HCT116 (cell line): ENCODE measurements at places on chromosomes 13 and 19. TPM values are rescaled to one million over a fixed set of nuclear protein-coding genes. Genes with fewer than 3 reads are reported as not detected.

Gene RASL11A
- 5.0 TPM for total RNA-seq

Gene KATNAL1
- total RNA-seq = 17.3 TPM

Gene SLITRK6
- total RNA-seq = not detected

Gene ADGRE2
- total RNA-seq = 8.4 TPM

Gene C19orf18
- total RNA-seq = not detected

Gene IZUMO2
- not detected for total RNA-seq

Gene C19orf33
- 135 TPM for total RNA-seq

- H3K27ac ChIP-seq = no peak overlapping the region
- H3K27me3 ChIP-seq = no peaks in the 10 kb centered on the region
- H3K36me3 ChIP-seq = no peaks in the 10 kb centered on the region
- H3K4me3 ChIP-seq = no peak overlapping the region
- H3K4me1 ChIP-seq = peaks cover 10% of the 10 kb centered on the region
Observed at GRCh38 chr19:3642296-3642695, 15.7 kb upstream of the CACTIN start.

GRCh38 chr13:50905256-50905655 is 4.3 kb upstream of the RNASEH2B start:
- no peak overlapping the region for H3K27ac ChIP-seq
- DNase-seq = no peak
- no peaks in the 10 kb centered on the region for H3K27me3 ChIP-seq
- H3K4me1 ChIP-seq = peaks cover 7% of the 10 kb centered on the region; the same call in 1 of the 2 replicates

GRCh38 chr13:92179223-92179622 is 780.8 kb downstream of the GPC5 start:
- H3K27me3 ChIP-seq = no peaks in the 10 kb centered on the region
- H3K27ac ChIP-seq = no peak overlapping the region
- no peak overlapping the region for H3K4me3 ChIP-seq

- no peak for DNase-seq
- peaks cover 27% of the 10 kb centered on the region; the same call in 1 of the 2 replicates for H3K27me3 ChIP-seq
- H3K27ac ChIP-seq = peak overlapping the region; percentile 48; the same call in 1 of the 2 replicates
- H3K4me1 ChIP-seq = peaks cover 59% of the 10 kb centered on the region
- H3K4me3 ChIP-seq = peak overlapping the region; percentile 55
Observed at GRCh38 chr13:21673789-21674489, 3.1 kb downstream of the FGF9 start.

DNA sequence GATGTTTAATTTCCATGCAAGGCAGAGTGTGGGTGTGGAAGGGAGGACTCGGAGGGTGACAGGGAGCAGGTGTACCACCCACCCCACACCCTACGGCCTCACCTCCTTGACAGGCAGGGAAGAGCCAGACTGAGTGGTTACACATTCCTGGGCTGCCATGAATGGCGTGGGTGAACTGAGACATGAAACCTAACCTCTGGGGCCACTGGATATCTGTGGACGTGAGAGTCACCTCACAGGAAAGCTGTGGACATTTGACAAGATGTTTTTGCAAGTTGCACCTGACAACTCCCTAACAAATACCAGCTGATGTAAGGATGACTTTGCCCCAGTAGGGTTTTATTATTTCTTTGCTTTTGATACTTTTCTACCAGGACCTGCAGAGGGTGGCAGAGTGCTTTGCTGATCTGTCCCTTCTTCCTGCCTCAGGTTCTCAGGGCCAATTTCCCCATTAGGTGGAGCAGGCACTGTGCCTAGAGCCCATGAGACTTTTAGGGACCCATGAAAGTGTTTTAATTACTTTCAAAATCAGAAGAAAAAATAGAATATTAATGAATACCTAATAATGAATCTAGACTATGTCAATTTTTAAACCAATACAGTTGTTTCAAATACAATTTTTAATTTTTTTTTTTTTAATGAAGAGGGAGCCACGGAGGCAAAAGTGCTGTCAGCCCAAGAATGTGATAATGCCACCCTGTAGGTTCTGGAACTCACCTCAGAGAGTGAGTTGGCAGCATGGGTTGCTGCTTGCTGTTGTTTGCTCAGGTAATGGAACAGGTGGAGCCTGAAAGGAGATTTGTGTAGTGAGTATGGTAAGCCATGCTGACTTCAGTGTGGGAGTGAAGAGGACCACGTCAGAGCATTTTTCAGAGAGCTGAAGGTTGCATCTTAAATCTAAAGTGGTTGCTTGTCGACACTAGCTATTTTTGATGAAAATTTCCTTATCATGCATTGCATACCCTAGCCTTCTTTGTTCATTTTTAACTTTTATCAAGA is 58.0 kb upstream of the CYSLTR2 start:
- H3K4me1 ChIP-seq = no peaks in the 10 kb centered on the region
- H3K36me3 ChIP-seq = no peaks in the 10 kb centered on the region
- DNase-seq = peak; percentile 50

GRCh38 chr19:20307127-20307526 is 140.1 kb downstream of the ZNF486 start:
- DNase-seq = no peak
- no peaks in the 10 kb centered on the region for H3K36me3 ChIP-seq
- H3K4me3 ChIP-seq = no peak overlapping the region
- no peaks in the 10 kb centered on the region for H3K27me3 ChIP-seq
- no peaks in the 10 kb centered on the region for H3K4me1 ChIP-seq

DNA sequence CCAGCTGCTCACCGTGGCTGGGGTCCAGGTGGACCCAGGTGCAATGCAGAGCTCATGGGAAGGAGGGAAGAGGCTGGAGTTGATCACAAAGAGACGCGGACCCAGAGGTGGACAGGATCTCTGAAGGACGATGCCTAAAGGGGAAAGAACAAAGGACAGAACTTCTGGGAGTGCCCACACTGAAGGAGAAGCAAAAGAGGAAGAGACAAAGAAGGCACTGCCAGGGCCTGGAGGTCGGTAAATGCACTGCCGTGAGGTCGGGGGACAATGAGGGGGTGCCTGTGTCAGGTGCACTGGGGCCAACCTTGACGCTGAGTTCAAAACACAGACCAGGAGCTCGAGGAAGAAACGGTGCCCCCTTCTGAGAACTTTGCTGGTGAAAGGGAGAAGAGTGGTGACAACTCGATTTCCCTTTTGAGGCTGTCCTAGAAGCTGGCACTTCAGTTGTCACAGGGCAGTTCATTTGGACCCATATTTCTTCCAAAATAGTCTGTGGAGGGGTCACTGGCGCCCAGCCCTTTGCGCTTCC is 55.6 kb downstream of the GJA3 start:
- H3K27me3 ChIP-seq = peaks cover 10% of the 10 kb centered on the region; the same call in 1 of the 2 replicates
- H3K27ac ChIP-seq = no peak overlapping the region
- no peak overlapping the region for H3K4me3 ChIP-seq
- no peak for DNase-seq
- no peaks in the 10 kb centered on the region for H3K4me1 ChIP-seq

- no peak within 1 kb of the TSS for H3K4me3 ChIP-seq
- H3K36me3 ChIP-seq = no peaks in the 10 kb centered on the region
- H3K27me3 ChIP-seq = peaks cover 4% of the 10 kb centered on the region; the same call in 1 of the 2 replicates
- DNase-seq = no peak
- no peak within 1 kb of the TSS for H3K27ac ChIP-seq
- no peaks in the 10 kb centered on the region for H3K4me1 ChIP-seq
Observed at GRCh38 chr19:51142119-51142518, at the start of gene SIGLEC7. Gene SIGLEC7, plus strand, starts transcription at chr19:51142301. Its CDS starts 69 bp downstream, at chr19:51142370.

GRCh38 chr13:37953696-37954095 is 84.1 kb upstream of the TRPC4 start:
- H3K27me3 ChIP-seq = no peaks in the 10 kb centered on the region
- no peaks in the 10 kb centered on the region for H3K36me3 ChIP-seq
- no peak overlapping the region for H3K27ac ChIP-seq

GRCh38 chr19:35355791-35356460 is 2.3 kb upstream of the FFAR3 start:
- DNase-seq = no peak
- no peak overlapping the region for H3K27ac ChIP-seq
- H3K36me3 ChIP-seq = no peaks in the 10 kb centered on the region
- H3K4me3 ChIP-seq = no peak overlapping the region
- no peaks in the 10 kb centered on the region for H3K4me1 ChIP-seq
- peaks cover 4% of the 10 kb centered on the region; the same call in 1 of the 2 replicates for H3K27me3 ChIP-seq

GRCh38 chr13:76168661-76169060 is 532.5 kb downstream of the LMO7 start:
- H3K27ac ChIP-seq = no peak overlapping the region
- no peaks in the 10 kb centered on the region for H3K36me3 ChIP-seq

- no peaks in the 10 kb centered on the region for H3K36me3 ChIP-seq
- H3K27ac ChIP-seq = no peak overlapping the region
- DNase-seq = no peak
- no peaks in the 10 kb centered on the region for H3K27me3 ChIP-seq
- H3K4me3 ChIP-seq = no peak overlapping the region
Observed at GRCh38 chr13:73991384-73991783, 142.8 kb downstream of the KLF12 start.
